Fibroblast of gingiva (primary cell): ENCODE measurements at places on chromosomes 3 and 15.
A peak's percentile ranks its signal among the peaks of the same experiment; 100 is the strongest.

GRCh38 chr3:186940967-186941366 lies 10.6 kb downstream of the ST6GAL1 start:
- no peak for DNase-seq

- no peak for DNase-seq
Measured at GRCh38 chr15:80587816-80588456, 107.2 kb upstream of the ABHD17C start.

GRCh38 chr3:98770261-98771039 lies 7.3 kb downstream of the ST3GAL6 start:
- DNase-seq = no peak

DNA sequence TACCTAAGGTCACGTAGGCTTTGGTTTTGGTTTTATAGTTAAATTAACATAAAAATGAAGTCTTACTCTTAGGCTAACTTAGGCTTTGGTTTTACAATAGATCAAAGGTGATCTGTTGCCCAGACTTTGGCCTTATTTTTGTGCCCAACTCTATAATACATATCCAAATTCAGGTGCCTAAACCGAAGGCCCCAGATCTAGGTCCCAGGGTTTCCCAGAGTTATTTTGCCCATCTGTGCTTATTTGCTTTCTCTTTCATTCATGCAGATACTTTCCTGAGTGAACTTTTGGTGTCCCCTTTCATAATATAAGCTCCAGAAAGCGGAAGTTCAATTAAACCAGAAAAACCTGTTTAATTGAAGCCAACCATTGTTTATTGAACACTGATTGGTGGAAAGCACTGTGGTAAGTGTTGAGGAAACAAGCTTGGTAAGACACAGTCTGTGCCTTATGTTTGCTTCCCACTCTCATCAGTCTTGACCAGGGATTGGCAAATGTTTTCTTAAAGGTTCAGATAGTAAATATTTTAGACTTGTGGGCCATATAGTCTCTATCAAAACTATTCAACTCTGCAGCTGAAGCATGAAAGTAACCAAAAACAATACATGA lies 209.7 kb downstream of the WDR72 start:
- no peak for DNase-seq

GRCh38 chr3:33768578-33769330 lies 29.7 kb upstream of the PDCD6IP start:
- no peak for DNase-seq

GRCh38 chr15:60961541-60962485 lies 267.3 kb downstream of the RORA start:
- no peak for DNase-seq

DNA sequence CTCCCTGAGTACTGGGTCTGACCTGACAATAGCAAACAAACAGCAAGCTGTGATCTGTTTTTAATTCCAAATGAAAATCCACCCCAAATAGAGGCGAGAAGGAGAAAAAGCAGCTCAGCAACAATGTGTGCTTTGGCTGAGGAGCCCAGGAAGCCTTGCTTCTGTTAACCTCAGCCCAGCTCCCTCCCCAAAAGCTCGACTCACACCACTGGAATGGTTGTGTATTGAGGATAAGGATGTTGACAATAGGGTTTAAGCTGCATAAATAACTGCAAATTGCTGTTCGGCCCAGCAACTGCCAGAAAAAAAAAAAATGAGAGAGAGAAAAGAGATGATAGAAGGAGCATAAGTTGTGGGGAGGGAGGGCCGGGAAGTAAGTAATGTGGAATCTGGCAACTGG lies 104.0 kb upstream of the TBC1D5 start:
- DNase-seq = no peak

DNA sequence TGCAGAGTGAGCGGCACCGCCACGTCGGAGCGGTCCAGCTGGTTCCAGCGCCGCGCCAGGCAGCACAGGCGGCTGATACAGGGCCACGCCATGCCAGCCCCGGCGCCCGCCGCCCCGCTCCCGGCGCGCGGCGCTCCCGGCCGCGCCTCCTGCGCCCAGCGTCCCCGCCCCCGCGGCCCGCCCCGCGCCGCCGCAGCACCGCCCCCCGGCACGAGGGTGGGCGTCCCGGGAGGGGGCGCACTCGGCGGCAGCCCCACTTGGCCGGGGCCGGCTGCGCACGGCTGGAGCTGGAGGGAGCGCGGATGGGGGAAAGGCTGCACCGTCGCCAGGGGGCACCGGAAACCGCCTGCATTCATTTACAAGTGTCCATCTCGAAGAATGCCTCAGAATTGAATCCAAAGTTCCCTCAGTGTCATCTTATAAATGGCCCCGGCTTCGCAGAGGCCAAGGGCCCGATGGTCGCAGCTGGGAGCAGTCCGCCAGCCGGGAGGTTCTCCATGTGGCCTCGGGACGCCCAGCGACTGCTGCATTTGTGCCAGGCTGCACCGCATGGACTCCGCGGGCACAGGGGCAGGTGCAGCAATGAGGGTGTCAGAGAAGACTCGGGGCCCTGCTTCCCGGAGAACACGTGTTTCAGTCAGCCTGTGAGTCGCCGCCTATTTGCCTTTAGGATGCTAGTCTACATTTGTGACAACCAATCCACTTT lies at the start of gene MAP6D1:
MAP6D1 (minus strand) TSS at position 122 of the 706 bp plus-strand sequence; CDS start at position 92, 30 bp downstream.
- DNase-seq = peak; percentile 34

DNA sequence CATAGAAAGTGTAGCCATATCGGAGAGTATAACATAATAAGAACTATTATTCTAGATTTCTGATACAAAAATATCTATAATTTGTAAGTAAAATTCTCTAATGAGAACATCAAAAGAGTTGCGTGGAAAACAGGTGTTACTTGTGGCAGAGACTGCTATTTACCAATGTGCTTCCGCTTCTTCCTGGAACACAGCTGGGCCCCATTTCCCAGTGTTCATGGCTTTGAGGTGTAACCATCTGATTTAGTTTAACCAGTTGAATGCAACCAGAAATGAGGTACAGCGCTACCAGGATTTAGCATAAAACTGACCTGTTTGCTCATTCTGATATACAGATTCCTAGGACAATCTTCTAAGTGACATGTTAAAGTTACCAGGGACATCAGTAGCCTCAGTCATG lies 1055.2 kb downstream of the IGSF11 start:
- DNase-seq = no peak

GRCh38 chr3:59411186-59411585 lies 361.4 kb upstream of the CFAP20DC start:
- no peak for DNase-seq

GRCh38 chr15:93477188-93477587 lies 388.2 kb upstream of the RGMA start:
- no peak for DNase-seq

DNA sequence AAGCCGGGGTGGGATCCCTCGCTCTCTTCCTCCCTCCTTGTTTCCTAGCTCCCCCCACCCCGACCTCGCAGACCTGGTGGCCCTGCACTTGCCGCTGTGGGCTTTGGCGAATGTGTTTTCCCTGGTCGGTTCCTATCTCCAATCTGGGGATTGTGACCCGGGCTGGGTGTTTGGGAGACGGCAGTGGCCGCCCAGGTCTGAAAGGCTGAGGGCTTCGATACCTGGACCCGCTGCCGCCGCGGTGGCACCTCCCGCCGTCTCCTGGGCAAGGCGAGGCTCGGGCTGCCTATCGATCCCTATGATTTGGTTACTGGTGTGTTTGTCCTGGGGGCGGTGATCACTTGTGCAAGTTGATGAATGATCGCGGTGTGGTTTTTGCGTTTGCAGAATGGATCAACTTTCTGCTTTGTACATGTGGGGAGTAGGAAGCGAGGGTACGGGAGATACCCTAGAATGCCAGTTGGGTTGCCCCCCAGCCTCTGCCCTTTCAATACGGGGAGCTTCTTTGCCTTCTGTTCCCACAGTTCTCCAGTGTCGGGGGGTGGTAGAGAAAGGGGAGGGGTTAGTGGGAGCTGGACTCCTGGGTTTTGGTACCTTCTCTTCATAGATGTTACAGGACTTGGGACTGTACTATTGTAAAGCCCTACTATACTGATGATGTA lies 3.0 kb downstream of the BBX start:
- no peak for DNase-seq

DNA sequence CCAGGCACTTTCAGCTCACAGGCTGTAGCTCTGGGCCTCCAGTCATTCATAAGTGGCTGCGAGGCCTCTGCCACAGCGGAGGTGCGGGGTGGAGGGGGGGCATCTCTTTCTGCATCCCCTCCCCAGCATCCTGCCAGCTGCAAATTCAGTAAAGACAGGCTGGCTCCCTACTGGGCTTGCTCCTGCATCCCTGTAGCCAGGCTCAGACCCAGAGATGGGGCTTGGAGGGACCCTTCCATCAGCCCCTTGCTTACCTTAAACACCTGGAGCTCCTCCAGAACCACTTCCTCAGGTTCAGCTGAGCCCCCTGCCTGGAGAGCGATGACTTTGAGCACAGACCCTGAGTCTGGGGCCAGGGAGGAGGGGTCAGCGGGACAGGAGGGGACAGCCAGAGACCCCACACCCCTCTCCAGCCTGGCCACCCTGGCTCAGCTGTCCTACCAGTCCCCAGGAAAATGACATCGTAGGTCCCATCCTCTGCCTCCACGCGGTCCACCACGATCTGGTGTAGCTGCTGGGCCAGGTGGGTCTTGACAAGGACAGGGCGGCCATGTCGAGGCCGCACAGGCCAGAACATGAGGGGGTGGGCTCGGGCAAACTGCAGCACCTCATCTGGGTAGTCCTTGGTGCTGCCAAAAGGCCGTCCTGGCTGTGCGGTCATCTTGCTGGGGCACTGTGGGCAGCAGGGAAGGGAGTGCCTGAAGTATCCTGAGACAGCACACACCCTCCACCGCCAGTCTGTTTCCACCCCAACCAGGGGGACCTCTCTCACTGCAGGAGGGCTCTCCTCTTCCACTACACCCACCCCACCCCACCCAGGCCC lies 5.3 kb downstream of the SEMA3G start:
- DNase-seq = no peak

DNA sequence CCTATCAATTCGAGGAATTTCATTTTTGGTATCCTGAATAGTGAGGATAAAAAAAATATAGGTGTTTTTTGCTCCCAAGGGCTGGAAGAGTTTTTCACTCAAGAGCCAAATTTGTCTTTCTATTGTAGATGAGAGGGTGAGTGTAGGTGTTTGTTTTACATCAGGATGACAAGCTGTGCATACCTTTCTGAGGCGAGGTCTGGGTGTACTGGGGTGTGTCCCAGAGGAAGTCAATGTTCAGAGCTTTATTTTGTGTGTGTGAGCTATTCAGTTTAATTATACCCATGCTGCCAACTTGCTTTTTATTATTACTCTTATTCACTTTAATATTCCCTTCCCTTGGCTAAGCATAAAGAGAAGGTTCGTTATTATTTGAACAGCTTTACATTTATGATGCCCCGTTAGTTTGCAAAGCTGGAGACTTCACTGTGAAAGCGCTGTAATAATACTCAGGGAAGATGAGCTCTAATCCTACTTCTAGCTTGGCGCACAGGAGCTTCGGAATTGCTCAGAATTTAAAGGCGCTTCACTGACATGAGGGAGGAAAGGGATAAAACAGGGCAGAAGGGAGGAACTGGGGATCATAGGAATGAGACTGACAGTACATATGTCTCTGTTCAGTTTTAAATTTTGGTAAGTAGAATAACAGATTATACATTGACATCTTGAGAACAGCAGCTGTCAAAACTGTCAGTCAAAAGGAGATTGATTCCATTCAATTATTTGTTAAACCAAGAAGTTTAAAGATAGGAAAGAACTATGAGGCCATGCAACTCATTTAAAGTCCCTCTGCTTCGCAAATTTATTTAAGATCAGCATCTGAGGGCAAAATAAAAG lies 117.7 kb upstream of the TP63 start:
- no peak for DNase-seq

GRCh38 chr15:33871980-33872379 lies 96.3 kb upstream of the CHRM5 start:
- DNase-seq = no peak

DNA sequence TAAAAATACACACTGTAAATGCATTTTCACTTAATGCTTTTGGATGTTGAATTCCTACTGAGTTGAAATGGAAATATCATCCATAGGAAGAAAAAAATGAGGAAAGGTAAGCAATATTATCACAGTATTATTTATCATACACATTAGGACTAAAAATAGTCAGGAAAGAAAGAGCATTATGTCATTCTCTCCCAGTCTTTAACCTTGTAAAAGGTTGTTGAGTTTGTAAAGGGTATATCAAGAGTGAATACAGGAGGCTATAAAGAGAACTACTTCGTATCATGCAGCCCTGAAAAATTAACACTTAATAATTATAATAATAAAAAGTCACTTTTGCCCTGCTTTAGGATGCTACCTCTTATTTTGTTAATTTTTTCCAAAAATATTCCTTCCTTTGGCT lies 395.8 kb downstream of the FOXP1 start:
- DNase-seq = no peak

- no peak for DNase-seq
Measured at GRCh38 chr15:78034495-78035191, 42.9 kb downstream of the TBC1D2B start.

DNA sequence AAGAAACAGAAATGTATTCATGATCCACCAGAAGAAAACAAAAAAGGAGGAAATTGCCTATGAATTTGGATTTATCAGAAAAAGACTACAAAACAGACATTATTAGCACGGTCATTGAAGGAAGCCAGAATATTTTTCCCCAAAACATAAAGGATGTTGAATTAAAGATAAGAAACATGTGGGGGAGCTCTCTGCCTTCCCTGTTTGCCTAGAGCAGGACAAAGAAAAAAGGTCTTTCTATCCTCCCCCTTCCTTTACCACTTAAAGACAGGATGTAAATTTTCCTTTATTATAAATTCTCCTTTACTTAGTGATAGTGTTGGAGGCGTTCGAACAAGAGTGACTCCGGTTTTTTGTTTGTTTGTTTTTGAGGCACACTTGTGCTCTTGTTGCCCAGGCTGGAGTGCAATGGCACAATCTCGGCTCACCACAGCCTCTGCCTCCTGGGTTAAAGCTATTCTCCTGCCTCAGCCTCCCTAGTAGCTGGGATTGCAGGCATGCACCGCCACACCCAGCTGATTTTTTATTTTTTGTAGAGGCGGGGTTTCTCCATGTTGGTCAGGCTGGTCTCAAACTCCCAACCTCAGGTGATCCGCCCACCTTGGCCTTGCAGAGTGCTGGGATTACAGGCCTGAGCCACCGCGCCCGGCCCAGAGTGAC lies 14.9 kb upstream of the RPN1 start:
- DNase-seq = no peak
